Stimulated activated CD4-positive, alpha-beta T cell treated with anti-CD3 and anti-CD28 coated beads, Interleukin-15, amount 100 ng/mL, for 1 hour (primary cell): ENCODE measurements at places on chromosomes 3 and 15.

DNA sequence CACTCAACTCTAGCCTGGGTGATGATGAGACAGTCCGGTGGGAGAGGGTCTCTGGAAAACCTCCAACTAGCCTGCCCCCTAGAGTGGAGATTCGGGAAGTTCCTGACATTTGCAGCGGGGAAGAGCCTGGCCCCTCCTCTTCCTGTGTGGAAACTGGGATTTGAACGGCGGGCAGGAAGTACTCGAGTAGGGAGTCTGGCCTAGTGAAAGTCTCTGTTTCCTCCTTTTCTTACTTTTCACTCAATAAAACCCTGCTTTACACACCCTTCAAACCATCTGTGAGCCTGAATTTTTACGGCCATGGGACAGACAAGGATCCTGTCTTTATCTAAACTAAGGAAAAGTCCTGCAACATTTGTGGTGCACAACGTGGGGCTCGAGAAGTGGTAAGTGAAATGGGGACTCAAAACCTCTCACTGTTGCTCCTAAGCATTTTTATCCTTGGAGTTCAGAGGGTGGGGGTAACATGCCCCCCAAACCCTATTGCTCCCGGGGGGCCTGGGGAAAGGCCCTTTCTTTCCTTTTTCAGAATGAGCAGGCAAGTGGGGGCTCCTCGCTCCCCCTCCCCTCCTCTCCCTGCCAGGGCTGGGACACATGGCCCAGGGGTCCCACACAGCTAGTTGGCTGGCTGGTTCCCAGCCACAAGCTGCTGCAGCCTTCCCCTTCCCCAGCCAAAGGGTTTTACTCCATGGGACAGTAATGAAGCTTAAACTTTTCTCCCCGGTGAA is 224.7 kb upstream of the GBE1 start:
- DNase-seq = no peak

DNA sequence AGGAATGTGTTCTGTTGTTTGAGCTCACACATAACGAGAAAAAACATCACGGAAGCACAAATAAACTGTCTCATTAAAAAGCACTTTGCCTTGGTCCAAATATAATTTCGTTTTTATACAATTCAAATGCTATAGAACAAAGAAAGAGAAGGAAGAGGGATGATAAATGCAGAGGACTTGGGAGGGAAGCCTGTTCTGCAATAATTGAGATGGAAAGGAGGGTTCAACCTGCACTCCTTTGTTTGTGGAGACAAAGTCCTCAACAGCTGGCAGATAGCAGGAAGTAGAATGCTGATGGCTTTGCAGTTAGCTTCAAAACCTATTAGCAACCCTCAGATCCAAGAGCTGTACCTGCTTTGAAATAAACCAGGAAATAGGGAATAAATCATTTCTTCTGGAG is 1010.8 kb downstream of the FHIT start:
- no peak for DNase-seq

DNA sequence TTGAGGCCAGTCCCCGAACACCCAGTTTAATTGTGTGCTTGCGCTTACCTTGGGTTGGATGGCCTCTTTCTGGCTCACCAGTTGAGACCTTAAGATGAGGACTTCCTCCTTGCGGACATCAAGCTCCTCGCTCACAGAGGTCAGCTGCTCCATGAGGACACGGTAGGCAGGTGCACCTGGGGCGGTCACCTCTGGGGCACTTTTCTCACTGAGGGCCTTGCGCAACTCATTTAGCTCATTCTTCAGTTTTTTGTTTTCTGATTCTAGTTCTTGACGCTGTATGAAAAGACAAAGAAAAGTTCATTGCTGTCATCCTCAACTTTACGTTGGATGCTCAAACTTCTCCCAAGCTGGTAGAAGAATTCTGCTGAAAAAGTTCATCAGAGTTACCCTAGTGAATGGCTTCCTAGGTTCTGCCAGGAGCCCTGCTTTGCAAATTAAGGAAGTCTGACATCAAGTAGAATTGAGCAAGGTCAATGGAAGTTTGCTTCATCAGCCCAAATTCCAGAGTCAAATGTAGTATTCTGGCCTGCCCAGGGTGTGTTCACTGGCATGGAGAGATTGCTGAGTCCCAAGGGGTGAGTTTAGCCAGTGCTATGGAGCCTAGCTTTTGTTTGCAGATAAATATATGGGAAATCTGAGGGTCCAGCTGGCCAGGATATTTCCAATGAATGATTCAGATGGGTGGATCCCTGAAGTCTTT is 55.8 kb upstream of the MYO5C start:
- no peak for DNase-seq

DNA sequence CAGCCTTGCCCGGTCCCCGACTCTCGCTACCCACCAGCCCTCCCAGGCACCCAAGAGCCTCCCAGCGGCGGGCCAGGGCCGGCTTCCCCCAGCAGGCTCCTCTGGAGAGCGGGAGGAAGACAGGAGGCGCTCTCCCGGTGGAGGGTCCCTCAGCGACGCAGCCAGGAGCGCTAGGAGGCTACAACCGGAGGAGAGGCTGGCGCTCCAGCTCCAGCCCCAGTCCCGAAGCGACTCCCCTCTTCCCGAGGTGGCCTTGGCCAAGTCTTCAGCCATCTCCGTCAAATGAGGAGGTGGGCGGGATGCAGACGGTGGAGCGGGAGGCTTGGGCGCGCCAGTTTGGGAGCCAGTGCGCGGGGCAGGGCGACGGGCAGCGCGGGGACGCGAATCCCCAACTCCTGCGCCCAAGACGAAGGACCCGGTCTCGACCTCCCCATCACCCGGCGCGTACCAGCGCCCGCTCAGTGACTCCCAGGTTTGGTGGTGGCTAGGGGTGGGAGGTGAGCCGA is 722 bp downstream of the CHRNA3 start:
- DNase-seq = no peak

DNA sequence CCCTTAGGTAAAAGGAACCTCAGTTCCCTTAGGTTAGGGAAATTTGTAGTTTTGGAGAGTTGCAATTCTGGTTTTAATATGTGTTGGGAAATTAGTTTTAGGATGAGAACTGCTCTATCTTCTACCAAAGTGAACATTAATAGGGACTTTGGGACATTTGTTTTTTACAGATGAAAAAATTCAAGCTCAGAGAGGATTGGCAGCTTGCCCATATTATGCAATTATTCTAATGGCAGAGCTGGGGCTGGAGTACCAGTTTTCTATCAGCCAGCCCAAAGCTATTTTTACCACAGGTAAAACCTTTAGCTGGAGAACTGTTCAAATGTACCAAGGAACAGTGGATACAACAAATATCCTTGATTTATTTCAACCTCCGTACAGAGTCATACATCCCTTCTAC is 127.0 kb downstream of the CPNE4 start:
- DNase-seq = no peak

GRCh38 chr3:177195242-177195991 is 1.9 kb downstream of the TBL1XR1 start:
- no peak for DNase-seq

- no peak for DNase-seq
Observed at GRCh38 chr15:87704276-87704675, 552.3 kb downstream of the NTRK3 start.

DNA sequence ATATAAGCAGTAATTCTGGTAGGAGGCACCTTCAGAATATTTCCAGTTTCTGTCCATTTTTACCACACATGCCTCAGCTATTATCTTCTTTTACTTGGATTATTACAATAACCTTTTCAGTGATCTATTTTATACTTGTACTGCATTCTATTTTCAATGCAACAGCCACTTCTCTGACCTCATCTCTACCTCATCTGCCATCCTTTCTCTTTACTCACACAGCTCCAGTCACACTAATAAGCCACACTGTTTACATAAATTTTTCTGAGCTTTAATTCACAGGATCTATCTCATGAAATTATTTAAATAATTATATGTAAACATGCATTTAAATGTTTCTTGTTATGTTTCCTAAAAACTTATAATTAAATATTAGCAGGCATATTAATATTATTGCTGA is 47.3 kb upstream of the BCHE start:
- DNase-seq = no peak

DNA sequence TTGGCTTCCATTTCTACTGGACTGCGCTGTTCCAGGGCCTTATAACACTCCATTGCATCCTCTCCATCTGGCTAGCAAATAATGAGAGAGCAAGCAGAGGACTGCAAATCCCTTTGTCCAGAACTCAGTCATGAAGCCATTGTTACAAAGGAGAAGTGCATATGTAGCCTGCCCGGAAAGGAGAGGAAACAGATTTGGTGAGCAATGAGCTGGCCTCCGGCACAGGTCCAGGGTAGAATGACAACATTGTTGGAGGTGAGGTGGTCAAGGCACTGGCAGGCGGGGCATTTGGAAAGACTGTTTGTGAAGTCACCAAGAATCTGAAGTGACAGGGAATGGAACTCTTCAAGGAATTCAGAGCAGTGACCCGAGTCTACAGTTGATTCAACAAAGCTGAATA is 25.0 kb upstream of the ATP1B3 start:
- DNase-seq = no peak

DNA sequence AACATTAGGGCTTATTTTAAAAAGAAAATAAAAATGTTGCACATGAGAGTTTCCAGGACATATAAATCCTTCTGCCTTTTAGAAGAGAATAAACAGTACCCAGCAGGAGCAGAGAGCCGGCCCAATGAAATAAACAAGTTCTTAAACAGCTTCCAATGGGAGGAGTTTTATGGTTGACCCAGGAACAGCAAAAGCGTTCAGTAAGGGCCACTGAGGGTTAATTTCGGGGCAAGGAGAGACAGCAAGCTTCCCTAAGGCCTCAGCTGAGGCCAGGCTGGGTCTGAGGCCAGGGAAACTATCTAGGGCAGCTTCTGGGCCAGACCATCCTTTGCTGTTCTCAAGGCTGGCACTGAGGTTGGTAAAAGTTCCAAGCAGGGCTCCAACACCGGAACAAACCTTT is 3.4 kb downstream of the PDZRN3 start:
- DNase-seq = no peak

DNA sequence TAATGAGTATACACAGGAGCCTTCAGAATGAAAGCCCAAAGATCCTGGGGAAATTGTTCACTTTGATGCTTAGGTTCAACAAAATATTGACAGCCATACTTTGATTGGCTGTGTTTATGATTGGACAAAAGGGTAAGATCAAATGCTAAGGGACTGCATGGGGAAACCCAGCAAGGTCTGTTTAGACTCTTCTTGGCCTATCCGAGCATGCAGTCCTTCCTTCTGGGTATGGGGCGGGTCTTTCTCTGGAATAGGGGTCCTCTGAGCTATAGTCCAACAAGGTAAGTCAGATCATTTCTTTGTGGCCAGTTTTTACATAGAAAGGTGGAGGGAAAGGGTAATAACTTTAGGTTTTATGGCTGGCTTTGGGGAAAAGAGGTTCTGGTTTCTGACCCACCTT is 52.9 kb upstream of the ACKR4 start:
- DNase-seq = no peak

GRCh38 chr3:107962946-107963345 is 127.9 kb downstream of the CD47 start:
- no peak for DNase-seq

- no peak for DNase-seq
Observed at GRCh38 chr15:52733088-52733487, 53.9 kb upstream of the ATOSA start.

- DNase-seq = no peak
Observed at GRCh38 chr3:58251631-58252035, 14.0 kb downstream of the ABHD6 start.

DNA sequence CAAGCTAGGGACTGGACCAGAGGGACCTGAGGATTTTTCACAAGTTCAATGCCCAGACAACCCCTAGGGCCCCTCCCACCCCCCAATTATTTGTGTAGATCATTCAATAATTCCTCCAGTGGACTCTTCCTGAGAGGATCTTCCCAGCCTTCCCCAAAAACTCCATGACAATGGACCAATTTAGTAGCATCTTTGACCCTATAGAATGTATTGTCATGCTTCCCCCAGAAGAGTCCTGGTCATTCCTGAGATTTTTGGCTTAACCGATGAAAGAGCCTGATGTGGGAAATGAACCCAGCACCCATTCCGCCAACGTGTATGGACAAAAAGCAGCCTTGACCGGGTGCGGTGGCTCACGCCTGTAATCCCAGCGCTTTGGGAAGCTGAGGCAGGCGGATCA is 119.2 kb upstream of the RNF7 start:
- no peak for DNase-seq

GRCh38 chr3:81740731-81741130 is 20.7 kb downstream of the GBE1 start:
- no peak for DNase-seq

- DNase-seq = no peak
Observed at GRCh38 chr3:69200384-69201068, 78.1 kb upstream of the LMOD3 start.

- no peak for DNase-seq
Observed at GRCh38 chr3:33385423-33385822, 54.8 kb downstream of the UBP1 start.

DNA sequence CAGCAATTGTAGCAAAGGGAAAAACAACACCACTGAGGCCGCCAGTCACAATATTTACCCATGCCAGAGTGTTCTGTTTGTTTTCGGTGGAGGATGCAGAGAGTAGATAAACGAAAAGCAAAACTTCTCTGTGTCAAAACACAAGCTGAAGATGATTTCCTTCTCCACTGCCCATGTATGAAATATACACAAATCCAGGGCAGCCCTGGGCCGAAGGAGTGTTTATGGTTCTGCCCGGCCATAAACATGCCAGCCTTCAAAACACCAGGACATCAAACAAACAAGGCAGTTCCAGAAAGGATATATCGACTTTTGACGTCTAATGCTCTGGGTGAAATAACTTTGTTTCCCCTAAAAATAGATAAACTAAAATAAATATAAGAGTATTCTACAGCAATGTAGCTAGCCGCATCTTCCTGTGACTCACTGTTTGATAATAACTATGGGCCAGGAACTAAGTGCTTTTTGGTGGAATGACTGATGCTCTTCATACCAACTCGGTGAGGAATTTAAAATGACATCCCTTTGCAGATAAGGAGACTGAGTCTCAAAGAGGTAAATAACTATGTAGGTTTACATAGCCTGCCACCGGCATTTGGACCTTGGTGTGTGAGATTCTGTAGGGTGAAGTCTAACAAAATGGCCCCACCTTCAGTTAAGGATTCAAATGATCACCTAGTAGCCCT is 82.8 kb downstream of the MAGI1 start:
- DNase-seq = no peak

GRCh38 chr15:70036585-70037291 is 61.0 kb downstream of the TLE3 start:
- no peak for DNase-seq

DNA sequence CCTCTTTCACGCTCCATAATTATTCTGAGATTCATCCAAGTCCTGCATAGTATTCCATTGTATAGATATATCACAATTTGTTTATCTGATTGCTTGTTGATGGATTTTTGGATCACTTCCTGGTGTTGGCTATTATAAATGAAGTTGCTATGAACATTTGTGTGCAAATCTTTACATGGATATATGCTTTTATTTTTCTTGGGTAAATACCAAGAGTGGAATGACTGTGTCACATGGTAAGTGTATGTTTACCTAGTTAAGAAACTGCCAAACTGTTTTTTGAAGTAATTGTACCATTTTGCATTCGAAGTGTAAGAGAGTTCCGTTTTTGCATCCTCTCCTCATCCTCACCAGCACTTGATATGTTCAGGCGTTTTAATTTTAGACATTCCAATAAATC is 34.6 kb upstream of the ROPN1 start:
- no peak for DNase-seq
